CD4-positive, alpha-beta T cell treated with Interleukin-15 for 4 hours (primary cell): ENCODE measurements at places on chromosomes 3 and 15.

DNA sequence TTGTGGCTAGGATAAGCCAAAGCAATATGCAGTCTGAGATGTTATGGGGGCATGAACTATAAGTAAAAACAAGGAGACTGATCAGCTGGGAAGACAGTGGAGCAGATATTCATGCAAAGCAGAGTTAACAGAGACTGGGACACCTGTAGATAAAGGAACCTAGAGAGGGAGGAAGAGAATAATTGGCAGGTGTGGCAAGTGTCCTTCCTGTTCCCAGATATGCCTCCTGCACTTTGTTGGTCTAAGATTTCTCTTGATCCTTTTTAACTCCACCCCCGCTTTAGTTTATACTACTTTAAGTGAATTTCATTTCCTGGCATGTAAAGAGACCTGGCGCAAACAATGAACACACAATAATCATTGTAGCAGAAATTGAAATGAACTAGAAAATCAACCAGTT lies 169.4 kb downstream of the CNTN6 start:
- no peak for DNase-seq

DNA sequence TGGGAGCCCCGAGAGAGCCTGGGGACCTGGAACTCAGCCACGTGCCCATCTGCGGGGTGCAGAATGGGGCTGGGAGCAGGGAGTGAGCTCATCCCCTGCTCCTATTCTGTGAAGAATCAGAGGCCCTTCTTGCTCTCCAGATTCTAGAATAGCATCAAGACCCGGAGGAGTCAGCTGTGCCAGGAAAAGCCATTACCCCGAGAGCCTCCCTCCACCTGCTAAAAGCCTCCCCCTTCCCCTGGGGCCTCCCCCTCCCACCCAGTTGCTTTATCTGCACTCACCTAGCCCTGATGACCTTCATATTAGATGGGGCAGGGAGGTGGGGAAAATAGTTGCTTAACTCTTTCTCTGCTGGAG lies 23.1 kb downstream of the CCDC33 start:
- DNase-seq: no peak

- DNase-seq: no peak
Observed at GRCh38 chr3:193987186-193987585, 148.8 kb upstream of the HES1 start.

GRCh38 chr3:172153335-172153861 lies 114.0 kb downstream of the FNDC3B start:
- DNase-seq: peak; percentile 43

- no peak for DNase-seq
Observed at GRCh38 chr3:146125951-146126350, 35.0 kb downstream of the PLOD2 start.

DNA sequence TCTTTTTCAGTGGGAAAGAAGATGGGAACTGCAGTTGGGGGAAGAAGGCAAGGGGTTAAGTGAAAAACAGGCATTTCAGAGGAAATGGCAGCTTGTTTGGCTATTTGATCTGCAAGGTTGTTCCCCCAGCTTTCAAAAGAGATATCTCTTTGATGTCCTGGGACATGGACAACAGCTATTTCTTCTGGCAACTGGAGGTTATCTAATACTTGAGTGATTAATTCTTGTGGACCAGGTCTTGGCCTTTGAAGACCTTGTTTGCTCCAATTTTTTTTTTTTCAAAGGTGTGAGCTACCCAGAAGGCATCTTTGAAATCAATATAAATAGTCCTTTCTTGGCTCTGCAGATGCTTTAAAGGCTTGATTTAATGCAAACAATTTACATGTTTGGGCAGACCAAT lies 51.5 kb downstream of the KATNBL1 start:
- DNase-seq: no peak

GRCh38 chr3:170485294-170485693 lies 66.6 kb downstream of the CLDN11 start:
- no peak for DNase-seq

DNA sequence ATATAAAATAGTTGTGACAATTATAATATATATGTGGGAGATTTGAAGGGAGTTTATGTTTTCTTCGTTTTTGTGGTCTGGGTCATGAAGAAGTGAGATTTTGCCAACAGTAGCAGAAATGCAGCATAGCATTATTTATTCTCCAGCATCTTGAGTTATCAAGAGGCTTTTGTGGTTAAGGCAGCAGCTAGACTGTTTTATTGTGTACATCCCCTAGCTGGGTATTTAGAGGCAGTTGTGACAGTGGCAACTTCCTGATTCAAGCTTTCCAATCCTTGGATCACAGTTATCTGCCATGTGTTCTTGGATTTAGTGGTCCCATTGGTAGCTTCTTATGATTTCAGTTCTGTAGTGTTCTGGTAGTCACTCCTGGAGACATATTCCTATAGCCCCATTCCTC lies 29.0 kb downstream of the ARIH1 start:
- no peak for DNase-seq

GRCh38 chr3:184604039-184604601 lies 42.5 kb downstream of the EPHB3 start:
- DNase-seq: no peak

- DNase-seq: peak; percentile 86
Observed at GRCh38 chr3:27712136-27713077, 9.7 kb downstream of the EOMES start.

DNA sequence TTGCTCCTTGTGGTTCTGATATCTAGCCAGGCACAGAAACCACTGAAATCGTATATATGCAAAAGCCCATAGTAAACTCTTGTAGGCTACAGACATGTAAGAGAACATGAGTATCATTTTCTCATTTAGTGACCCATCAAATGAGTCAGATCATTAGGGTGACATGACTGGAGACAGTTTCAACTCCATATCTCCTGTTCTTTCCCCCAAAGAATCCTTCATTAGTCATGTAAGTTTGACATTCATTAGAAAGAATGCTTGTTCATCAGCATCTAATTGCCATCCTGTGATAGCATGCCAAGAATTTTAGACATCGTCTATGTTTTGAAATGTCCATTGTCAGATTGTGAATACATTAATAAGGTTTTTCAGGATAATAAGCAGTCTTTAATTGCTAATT lies 264.9 kb upstream of the TPM1 start:
- DNase-seq: no peak

- DNase-seq: no peak
Observed at GRCh38 chr3:62238003-62238402, 135.3 kb downstream of the FEZF2 start.

DNA sequence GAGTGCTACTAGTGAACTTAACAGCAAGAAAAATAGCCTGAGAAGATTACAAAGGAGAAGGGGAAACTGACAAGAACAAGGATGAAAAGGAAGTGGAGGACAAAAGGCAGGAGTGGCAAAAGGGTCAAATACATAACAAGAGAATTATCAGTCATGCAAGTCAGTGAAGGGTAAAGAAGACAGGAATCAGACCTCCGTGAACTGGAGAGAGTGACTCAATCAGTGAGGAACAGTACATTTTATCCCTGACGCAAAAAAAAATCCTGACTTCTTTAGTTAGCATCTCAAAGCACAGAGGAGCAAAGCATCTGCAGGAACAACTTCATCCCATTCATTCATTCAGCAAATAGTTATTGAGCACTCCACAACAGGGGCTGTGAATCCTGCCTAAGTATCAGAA lies 97.8 kb downstream of the SST start:
- DNase-seq: no peak

DNA sequence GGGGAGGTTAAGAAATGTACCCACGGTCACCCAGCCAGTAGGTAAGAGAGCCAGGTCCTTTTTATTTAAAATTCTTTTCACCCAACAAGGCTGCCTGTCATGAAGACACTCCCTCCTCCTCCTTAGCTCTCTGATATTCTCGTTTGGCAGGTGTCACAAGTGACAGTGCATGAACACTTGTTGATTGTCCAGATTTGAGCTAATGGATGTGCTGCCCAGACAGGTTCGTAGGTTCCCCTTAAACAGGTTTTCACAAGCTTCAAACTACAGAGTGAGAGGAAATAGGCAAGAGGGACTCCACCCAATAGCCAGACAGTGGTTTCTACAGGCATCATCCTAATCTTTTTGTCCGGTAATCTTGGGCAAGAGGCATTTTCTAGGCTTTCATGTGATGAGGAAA lies 32.2 kb downstream of the ATP13A4 start:
- DNase-seq: no peak

DNA sequence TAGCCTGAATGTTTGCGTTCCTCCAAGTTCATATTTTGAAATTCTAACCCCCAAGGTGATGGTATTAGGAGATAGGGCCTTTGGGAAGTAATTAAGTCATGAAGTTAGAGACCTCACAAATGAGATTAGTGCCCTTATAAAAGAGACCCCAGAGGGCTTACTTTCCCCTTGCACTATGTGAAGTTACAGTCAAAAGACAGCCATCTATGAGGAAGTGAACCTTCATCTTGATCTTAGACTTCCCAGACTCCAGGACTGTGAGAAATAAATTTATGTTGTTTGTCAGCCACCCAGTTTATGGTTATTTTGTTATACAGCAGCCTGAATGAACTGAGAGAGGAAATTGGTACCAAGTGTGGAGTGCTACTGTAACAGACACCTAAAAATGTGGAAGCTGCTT lies 74.4 kb downstream of the DAPK2 start:
- no peak for DNase-seq

DNA sequence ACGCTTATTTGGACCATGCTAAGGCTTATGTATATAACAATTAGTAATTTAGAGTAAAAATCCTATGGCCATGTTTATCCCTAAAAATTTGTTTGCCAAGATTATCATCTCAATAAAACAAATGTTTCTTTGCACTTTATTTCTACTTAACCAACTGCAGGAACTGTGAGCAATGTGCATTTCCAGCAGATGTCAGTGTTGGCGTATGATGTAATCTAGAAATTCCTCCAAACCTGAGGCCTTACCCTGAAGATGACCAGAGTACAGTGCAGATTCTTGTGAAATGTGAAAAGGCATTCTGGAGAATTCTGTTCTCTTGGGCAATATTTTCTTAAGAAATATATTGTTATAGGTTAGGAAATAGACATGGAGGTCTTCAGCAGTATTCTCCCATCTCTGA lies 205.9 kb downstream of the MBNL1 start:
- DNase-seq: no peak

DNA sequence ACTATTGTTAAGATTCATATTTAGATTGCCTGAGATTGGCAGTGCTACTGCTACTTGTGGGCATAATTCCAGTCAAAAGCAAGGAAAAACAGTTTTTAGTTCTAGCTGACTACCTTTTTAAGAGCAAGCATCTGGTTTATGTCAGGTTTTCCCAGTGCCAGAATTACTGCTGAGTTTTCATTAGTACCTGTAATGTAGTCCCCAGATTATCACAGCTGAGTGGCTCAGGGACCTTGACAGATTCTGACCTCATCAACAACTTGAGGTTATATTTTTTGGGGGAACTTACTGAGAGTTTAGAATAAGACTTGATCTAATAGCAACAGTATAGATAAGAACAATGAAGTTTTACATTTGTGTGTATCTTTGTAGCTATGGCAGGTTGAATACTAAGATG lies 31.0 kb downstream of the NXPE3 start:
- DNase-seq: no peak

GRCh38 chr3:151557068-151557840 lies 96.4 kb upstream of the IGSF10 start:
- no peak for DNase-seq

DNA sequence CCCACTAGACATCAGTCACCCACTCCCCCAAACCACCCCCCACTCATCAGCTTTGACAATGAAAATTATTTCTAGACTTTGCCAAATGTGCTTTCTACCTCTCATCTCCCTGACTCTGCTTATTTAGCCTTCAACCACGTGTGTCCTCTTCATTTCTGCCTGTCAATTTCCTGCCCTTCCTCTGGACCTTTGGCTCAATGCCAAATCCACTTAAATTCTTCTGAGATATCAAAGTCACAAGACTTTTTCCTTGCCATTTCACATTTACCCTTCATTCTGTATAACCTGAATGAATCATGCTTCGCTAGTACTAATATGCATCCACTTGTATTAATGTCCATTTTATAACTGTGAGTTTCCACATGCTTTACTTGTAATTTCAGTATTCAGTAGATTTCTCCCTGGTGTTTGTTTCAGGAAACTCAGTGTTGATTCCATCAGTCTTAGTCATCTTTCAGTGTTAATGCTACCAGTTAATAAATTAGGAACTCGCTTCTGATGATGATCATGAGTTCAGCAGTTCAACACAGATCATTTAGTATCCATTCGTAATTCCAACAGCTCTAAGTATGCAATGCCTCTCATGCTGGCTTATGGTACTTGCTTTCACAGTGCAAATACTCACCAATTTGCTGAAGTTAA lies 128.2 kb upstream of the OSTN start:
- no peak for DNase-seq

GRCh38 chr3:12830785-12831156 lies 10.6 kb downstream of the RPL32 start:
- DNase-seq: no peak

GRCh38 chr15:66707310-66708082 lies 5.5 kb downstream of the SMAD6 start:
- DNase-seq: no peak

GRCh38 chr3:128205558-128206145 lies 52.4 kb downstream of the EEFSEC start:
- DNase-seq: no peak

- no peak for DNase-seq
Observed at GRCh38 chr3:186477876-186478275, 66.3 kb downstream of the CRYGS start.

- DNase-seq: no peak
Observed at GRCh38 chr3:183342824-183343223, 85.6 kb downstream of the MCF2L2 start.

GRCh38 chr15:75809986-75810750 lies 33.1 kb upstream of the UBE2Q2 start:
- peak; percentile 25 for DNase-seq

- no peak for DNase-seq
Observed at GRCh38 chr15:41523097-41523496, 9.5 kb upstream of the LTK start.

DNA sequence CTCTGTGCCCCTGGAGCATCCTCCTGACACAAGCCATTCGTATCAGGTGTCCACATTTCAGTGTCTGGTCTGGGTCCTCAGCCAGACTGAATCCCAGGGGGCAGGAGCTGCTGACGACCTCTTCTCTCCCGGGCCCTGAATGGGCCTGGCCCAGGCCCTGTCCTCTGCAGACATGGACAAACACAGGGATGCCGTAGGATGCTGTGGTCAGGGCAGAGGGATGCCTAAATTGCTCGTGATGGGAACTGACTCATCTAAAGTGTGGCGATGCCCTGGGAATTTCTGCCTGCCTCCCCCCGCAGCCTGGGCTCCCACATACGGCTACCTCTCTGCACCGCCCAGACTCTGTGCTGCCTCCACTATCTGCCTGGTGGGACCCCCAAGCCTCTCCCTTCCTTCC lies 58.5 kb upstream of the CTSH start:
- DNase-seq: no peak

- DNase-seq: no peak
Observed at GRCh38 chr15:74128785-74129585, 1.4 kb upstream of the ISLR2 start.
